ENCODE measurements at places on chromosomes 4 and X.

- DNase-seq, result no peak
These were observed 501.6 kb upstream of the SMIM31 start for GRCh38 chr4:164252286-164252685.

DNA sequence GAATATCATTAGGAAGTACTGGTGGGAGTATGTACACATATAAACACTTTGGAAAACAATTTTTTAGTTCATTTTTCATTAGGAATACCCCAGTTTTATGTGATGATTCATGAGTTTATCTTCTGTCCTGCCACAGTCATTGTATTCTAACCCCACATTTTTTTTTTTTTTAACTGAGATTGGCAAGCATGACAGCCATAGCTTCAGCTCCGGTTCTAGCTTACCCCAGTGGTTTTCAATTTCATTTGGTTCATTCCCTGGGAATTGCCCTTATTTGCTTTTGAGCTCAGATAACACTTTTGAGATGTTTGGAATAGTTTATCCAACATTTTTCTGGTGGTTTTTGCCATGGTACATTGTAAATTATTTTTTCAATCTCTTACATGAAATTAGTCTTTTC, 21.0 kb upstream of the FMR1 start:
- DNase-seq, result no peak

- DNase-seq, result no peak
These were observed 145.6 kb upstream of the FAT4 start for GRCh38 chr4:125169192-125169591.

DNA sequence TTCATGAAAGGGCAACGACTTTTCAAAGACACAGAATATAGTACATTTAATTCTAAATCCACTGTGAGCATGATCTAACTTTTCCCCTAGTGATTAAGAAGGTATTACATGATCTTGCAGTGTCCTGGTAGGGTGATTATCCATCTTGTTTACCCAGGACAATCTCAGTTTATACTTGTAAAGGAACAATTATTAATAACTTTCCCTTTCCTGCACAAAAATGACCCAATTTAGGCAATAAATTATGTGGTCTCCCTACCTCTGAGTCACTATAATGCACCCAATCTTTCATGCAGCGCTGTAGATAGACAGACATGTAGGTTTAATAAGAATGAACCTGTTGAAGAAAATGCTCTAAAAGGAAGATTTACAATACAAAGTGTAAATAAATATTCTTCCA, 22.7 kb downstream of the UNC5C start:
- DNase-seq, result no peak

GRCh38 chrX:111020283-111020682, 75.7 kb upstream of the PAK3 start:
- no peak for DNase-seq

DNA sequence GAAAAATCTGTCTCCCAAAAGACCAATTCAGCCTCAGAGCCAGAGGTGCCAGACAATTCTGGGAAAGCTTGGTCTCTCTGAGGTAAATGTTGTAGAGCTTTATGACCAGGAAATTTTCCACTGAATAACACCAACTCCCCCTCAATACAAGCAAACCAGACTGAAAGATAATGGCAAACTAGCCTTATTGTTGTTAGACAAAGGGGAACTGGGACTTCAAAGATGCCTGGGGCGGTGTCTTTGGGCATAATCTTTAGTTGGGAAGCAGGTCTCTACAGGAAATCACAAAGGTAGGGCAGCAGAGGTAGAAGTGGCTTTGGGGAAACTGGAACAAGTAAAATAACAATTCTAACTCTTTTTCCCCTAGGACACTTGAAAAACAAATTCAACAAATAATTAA, 12.0 kb downstream of the COL4A6 start:
- DNase-seq, result no peak

GRCh38 chr4:105624530-105624929, 72.1 kb downstream of the ARHGEF38 start:
- peak; percentile 12 for DNase-seq

DNA sequence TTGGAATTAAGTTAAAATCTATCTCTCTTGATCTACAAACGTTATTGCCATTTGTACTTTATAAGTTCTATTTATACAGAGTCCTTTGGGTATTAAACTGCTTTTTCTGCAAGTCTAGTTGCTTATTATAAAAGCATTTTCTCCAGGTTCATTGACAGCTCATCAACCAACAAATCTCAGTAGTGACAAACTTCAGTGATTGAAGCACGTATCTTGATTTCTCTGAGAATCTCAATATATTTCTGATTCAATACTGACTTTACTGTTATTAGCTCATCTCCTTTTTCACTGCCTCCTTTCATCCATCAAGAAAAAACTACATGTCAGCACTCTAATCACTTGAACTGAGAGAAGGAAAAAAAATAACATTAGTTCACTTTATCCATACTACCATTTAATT, 630.2 kb downstream of the ARAP2 start:
- DNase-seq, result no peak

DNA sequence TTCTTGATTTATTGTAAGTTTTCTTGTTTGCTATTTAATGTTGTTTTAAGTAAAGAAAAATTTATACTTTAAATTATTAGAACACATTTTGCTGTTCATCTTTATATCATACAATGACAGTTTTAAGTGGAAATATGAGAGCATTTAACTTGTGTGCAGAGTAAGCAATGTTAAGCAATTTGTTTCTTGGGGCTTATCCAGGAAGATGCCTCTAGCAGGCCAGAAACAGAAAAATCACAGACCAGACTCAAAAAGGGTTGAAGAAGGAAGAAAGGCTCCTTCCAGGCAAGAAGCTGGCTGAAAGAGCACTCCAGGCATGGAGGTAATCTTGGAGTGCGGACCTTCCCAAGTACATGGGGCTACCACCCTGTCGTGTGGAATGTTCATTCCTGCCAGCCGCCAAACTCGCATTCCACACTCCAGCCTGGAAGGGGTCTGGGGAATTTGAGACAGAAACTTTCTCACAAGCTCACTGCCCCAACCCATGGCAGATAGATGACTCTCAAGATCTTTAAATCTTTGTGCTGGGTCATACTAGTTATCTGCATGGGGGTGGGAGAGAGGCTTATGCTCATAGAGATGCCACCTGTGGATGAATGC, 1521.3 kb upstream of the AGA start:
- no peak for DNase-seq

DNA sequence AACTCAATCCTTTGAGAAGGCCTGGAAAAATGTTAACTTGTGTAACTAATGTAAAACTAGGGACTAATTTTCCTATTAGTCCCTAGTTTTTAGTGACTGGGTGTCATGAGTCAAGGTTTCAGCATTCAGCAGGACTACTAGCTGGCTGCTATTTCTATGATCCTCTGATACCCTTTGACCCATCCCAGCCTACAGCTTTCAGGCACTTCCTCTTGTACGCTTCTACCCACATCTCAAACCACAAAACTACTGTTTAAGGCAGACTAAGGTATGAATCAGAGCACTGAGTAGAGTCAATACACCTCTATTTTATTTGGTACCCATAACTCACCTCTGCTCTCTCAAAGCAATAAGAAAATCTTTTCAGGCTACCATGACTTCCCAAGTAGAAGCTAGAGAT, 809.6 kb downstream of the PDHA2 start:
- DNase-seq, result no peak

DNA sequence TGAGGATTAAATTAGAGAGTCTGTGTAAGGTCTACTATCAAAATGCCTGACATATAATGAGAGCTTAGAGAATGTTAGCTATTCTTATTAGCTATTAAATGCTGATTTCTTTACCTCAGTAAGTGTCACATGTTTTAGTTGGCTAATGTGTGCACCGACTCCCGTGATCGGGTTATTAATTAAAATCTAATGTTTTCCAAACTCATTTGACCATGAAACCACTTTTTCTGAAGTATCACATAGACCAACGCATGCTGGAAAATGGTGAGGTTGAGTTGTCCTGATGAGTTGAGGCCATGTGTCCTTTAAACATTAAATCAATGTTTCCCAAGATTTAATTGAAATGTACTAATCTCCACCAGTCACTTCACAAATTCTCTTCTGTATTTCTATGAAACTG, 84.8 kb upstream of the C1QTNF7 start:
- no peak for DNase-seq

GRCh38 chr4:142366769-142367181, 479.3 kb downstream of the INPP4B start:
- DNase-seq, result no peak

DNA sequence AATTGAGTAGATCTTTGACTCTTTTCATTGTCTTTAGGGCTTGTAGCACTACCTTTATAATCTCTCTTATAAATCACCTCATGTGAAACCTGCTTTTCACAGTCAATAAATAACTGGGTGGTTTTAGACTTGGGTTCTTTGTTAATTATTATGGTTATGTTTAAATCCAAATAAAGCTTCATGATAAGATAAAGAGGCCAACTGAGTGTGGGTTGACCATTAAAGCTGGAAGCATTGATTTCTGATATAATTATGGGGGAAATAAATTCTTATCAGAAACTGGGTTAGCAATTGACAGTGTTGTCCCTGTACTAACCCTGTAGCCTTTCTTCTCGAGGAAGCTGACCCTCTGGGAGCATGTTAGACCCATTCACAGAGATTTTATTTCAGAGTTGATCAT, 384.7 kb upstream of the LCORL start:
- DNase-seq, result no peak

- DNase-seq, result no peak
These were observed 57.6 kb upstream of the UBQLN2 start for GRCh38 chrX:56505866-56506265.

DNA sequence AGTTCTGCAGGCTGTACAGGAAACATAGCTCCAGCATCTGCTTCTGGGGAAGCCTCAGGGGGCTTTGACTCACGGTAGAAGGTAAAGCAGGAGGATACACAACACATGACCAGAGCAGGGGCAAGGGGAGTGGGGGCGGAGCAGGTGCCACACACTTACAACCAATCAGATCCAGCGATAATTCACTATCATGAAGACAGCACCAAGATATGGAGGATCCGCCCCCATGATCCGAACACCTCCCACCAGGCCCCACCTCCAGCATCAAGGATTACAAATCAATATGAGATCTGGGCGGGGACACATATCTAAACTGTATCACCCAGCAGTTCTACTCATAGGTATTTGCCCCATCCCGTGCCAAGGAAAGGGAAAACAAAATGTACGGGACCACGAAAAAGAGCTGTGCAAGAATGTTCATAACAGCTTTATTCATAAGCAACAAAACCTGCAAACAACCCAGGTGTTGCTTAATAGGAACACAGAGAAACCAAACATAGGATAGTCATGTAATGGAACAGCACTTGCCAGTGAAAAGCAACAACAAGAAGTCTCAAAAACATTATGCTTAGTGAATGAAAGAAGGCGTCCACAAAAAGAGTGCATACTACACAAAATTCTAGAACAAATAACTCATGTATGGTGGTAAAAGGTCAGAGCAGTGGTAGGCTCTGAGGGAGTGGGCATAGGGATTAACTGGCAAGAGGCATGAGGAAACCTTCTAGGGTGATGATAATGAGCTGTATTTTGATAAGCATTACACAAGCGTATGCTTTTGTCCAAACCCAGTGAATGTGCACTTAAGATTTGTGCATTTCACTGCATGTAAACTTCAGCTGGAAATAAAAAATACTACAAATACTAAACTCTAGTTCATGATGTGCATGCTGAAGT, 130.9 kb upstream of the FAM9B start:
- no peak for DNase-seq

DNA sequence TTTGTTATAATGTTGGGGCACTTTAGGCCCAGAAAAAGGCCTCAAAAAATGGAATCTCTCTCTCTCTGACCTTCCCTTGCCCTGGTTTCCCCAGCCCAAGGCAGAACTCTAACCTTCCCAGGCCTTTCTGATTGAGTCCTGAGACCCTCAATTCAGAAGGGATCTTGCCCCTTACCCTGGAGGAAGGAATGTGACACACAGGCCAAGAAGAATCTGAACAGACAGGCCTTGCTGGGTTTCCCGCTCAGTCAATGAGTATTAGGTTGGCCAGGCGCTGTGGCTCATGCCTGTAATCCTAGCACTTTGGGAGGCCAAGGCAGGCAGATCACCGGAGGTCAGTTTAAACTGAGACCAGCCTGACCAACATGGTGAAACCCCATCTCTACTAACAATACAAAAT, 27.6 kb downstream of the ELOVL6 start:
- DNase-seq, result no peak

DNA sequence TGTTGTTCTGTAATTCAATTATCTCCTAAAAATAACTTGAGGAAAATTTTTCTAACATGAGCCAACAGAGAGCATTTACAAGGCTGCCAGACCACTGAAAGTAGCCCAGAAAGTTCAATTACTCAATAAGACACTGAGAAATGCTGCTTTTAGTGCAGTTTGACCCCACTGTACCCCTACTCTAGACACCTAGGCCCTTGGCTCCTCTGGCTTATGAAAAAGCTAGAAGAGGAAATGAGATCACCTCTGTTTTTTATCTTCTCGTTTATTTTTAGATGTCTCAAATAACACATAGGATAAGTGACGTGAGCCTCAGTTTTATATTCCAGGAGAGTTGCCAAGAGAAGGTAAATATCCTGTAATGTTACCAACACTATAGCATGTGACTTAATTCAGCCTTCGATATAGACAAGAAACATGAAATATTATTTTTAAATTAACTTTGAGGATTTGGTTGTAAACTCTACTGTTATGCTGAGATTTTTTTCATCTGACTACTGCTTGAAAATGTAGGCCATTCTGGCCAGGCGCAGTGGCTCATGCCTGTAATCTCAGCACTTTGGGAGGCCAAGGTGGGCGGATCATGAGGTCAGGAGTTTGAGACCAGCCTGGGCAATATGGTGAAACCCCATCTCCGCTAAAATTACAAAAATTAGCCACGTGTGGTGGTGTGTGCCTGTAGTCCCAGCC, 24.4 kb downstream of the TNIP3 start:
- peak; percentile 66 for DNase-seq

GRCh38 chr4:138522366-138522765, 280.2 kb upstream of the SLC7A11 start:
- peak; percentile 24 for DNase-seq
